ENCODE measurements at places on chromosomes 1 and 21.
A peak's percentile ranks its signal among the peaks of the same experiment; 100 is the strongest.

GRCh38 chr1:169018751-169019150 is 87.7 kb upstream of the ATP1B1 start:
- no peak for DNase-seq

- no peak for DNase-seq
These were observed 2.3 kb downstream of the VPS26C start for GRCh38 chr21:37264808-37265207.

GRCh38 chr1:109312978-109313775 is 6.4 kb upstream of the MYBPHL start:
- DNase-seq: no peak

DNA sequence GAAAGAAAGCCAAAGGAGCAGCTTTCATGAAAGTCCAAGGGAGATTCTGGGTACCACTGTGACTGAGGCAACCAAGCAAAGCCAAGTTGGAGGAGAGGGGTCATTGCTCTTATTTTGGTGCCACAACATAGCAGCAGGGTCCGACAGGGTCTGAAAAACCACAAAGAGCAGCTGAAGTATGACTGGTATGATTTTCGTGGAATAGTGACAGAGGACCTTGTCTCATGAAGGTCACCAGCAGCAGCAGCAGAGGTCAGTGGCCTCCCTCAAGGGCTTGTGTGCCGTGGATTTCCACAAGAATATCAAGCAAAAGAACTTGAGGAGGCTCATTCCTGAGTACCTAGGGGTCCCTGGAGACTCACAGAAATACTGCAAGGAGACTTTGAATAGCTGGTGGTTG is 160.9 kb upstream of the SYT6 start:
- no peak for DNase-seq

DNA sequence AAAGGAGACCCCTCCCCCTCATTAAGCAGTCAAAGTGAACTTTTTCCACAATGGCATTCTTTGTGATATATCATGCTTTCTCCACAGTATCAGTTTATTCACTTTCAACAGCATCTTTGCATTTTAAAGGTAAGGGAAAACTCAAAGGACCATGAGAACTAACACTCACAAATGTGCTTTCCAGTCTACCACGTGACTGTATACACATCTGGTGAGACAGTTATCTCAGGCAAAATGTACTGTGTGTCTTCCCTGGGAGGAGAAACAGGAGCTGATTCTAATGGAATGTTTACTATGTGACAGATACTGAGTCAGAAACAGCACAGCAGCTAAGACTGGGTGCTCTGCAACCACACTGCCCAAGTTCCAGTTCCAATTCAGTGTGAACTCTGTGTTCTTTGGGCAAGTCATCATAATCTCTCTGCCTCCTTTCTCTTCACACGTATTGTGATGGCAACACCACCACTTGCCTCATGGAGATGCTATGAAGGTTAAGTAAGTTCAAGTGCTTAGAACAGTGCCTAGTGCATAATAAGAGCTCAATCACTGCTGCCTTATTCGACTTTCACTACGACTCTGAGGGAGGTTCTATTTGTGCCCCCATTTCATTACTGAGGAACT is 79.0 kb downstream of the SLC45A1 start:
- DNase-seq: peak; percentile 54

DNA sequence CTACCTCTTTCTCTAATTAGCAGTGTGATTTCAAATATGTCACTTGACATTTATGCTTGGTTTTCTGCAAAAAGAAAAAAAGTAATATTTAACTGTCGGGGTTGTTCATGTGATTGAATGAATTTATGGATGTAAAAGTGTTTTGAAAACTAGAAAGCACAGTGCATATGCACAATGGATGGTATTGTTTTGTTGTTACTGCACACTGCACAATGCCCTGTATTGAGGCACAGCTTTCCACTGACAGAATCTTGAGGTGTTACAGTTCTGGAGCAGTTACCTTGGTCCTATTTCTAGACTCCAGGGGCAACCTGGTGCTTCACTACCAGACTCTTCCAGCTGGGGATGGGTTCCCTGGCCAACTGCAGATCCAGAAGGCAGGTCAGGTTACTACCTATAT is 116.8 kb upstream of the L1TD1 start:
- no peak for DNase-seq

- no peak for DNase-seq
These were observed 459.3 kb downstream of the PLPP3 start for GRCh38 chr1:56120021-56120420.
